ENCODE measurements at places on chromosomes 12 and 14.

DNA sequence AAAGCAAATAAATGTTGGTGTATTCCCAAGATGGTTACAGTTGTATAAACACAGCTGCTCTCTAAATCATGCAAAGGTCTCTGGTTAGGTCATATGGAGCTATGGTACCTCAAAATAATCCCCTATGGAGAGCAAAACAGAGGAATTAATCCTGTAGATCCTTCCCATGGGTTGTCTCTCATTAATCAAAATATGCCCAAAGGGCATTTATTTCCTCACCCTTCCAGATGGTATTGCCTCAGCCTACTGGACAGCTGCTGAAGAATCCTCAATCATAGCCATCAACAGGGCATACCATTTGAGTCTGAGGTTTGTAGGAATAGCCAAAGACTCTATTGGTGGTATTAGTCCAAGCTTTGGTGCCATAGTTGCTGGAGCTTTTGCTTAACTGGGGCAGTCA lies 360.9 kb downstream of the RPL10L start:
- no peak for DNase-seq

- no peak for DNase-seq
Measured at GRCh38 chr14:69654116-69654515, 42.7 kb downstream of the SUSD6 start.

DNA sequence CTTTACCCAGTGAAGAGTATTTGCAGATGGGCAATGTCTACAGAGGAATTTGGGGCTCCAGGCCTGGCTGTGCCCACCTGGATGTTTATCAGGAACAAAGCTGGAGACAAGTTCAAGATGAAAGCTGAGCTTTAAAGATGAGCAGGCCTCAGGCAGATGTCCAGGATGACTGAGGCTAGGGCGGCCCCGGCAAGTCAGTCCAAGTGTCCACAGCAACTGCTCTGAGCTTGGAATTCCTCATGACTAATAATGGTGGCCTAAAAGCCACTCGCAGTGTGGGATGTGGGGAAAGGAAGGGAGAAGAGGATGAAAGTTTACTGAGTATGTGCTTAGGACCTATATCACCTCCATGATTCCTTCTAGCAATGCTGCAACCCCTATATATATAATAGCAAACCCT lies 128.2 kb upstream of the NOS1 start:
- no peak for DNase-seq

- no peak for DNase-seq
Measured at GRCh38 chr14:62778852-62779251, 266.4 kb downstream of the KCNH5 start.

DNA sequence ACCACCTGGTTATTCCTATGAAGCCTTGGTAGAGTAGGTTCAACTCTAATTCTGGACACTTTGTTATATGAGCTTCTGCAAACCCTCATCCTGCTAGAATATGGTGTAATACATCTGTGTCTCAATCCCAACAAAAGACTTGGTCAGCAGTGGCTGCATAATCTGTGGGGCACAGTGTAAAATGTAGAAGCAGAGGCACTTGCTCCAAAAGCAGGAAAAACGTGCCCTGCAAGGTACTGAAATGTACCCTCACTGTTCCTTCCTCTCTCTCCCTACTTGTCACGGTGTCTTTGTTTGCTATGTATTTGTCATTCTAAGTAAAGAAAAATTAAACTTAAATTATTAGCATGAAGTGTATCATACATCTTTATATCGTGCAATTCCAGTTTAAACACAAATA lies 267.9 kb downstream of the BCL11B start:
- no peak for DNase-seq

Data from GM20000 (cell line).